ENCODE measurements at places on chromosomes 2 and 18. TPM values are rescaled to one million over a fixed set of nuclear protein-coding genes. Genes with fewer than 3 reads are reported as not detected.

GRCh38 chr2:52144590-52144989 is 1112.7 kb upstream of the NRXN1 start:
- H3K4me3 ChIP-seq, result no peak overlapping the region
- H3K27me3 ChIP-seq, result no peaks in the 10 kb centered on the region
- no peak for DNase-seq

- no peak overlapping the region for H3K27ac ChIP-seq
- no peaks in the 10 kb centered on the region for H3K27me3 ChIP-seq
- no peaks in the 10 kb centered on the region for H3K36me3 ChIP-seq
- DNase-seq, result no peak
- no peak overlapping the region for H3K4me3 ChIP-seq
- H3K4me1 ChIP-seq, result no peaks in the 10 kb centered on the region
Observed at GRCh38 chr2:239535413-239536144, 134.8 kb upstream of the HDAC4 start.

Gene IRS1
- 9.5 TPM for total RNA-seq

Gene C2orf80
- total RNA-seq, result not detected

Gene SFT2D3
- 7.5 TPM for total RNA-seq

DNA sequence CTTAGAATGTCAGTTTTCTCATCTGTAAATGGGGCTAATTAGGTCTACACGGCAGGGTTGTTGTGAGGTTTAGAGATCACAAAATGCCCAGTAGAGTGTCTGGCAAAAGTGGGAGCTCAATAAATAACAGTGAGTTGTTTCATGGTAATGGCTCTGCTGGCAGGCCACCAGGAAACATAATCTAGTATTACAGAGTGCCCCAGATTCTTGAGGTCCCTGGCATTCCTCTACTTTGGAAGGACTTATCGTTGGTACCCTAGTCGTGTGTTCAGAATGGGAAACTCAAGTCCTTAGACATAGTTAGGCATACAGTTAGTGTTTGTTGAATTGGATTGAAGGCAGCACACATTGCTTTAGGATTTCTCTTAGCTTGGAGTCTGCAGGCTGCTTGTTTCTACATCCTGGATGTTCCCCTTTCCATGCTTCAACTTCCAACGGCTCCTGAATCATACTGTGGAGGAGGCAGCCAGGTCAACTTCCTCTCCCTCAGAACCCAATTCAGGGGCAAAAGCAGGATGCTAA is 161.5 kb upstream of the FOSL2 start:
- no peak overlapping the region for H3K27ac ChIP-seq
- no peaks in the 10 kb centered on the region for H3K36me3 ChIP-seq
- no peak overlapping the region for H3K4me3 ChIP-seq

DNA sequence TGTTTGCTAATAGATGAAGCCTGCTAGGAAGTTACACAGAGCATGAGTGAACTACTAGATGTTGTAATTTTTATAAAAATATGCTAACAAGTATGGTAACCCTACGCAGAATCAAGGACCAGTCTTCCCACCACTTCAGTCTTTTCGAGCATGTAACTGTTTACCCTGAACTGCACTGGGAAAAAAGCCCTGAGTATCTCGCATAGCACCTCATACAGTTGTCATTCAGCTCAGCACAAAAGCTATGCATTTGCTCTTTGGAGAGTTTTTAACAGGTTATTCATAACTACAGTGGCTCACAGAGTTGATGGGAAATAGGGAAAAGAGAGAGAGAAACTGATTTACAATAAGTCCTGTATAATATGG is 42.7 kb downstream of the DYNC1I2 start:
- no peak for DNase-seq
- peaks cover 4% of the 10 kb centered on the region for H3K36me3 ChIP-seq
- H3K27me3 ChIP-seq, result no peaks in the 10 kb centered on the region
- H3K4me3 ChIP-seq, result no peak overlapping the region
